ENCODE measurements at places on chromosomes 16 and 17. TPM values are rescaled to one million over a fixed set of nuclear protein-coding genes. Genes with fewer than 3 reads are reported as not detected.

GRCh38 chr17:36060816-36061215 lies 3.3 kb upstream of the CCL18 start:
- DNase-seq = no peak

DNA sequence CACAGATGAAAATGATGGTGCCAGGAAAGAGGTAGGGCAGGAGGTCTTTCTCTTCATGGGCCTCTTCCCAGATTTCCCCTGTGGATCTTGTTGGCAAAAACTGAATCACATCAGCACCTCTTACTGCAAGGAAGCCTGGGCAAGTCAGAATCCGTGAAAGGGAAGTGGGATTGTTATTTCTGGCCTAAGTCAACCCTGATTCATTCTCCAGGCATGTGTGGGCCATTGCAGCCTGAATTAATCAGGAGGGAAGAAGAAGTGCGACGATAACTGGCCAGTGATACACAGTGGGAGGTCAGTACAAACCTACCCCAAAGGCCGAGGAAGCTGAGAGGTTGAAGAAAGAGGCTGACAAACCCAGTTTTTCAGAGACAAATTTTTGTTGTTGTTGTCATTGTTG lies 17.9 kb upstream of the NSMCE1 start:
- peak; percentile 49 for DNase-seq

DNA sequence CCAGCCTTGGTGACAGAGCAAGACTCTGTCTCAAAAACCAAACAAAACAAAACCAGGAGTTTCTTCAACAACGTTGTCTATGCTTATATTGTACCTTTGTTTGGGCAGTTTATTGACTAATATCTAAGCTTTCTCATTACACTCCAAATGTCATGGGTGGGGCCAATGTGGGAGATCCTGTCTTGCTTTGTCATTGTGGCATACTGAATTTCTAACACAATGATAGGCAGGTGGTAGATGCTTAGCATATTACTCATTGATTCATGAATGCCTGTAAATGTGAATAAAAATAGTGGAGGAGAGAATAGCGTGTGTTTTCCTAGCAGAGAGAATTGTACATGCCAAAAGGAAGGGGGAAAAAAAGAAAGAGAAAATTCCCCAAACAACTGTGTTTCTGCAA lies 802.5 kb upstream of the EEF2KMT start:
- DNase-seq = no peak

- DNase-seq = no peak
Measured at GRCh38 chr16:88914750-88915368, 48.4 kb upstream of the PABPN1L start.

- no peak for DNase-seq
Measured at GRCh38 chr17:36105781-36106492, 2.3 kb downstream of the CCL4 start.

DNA sequence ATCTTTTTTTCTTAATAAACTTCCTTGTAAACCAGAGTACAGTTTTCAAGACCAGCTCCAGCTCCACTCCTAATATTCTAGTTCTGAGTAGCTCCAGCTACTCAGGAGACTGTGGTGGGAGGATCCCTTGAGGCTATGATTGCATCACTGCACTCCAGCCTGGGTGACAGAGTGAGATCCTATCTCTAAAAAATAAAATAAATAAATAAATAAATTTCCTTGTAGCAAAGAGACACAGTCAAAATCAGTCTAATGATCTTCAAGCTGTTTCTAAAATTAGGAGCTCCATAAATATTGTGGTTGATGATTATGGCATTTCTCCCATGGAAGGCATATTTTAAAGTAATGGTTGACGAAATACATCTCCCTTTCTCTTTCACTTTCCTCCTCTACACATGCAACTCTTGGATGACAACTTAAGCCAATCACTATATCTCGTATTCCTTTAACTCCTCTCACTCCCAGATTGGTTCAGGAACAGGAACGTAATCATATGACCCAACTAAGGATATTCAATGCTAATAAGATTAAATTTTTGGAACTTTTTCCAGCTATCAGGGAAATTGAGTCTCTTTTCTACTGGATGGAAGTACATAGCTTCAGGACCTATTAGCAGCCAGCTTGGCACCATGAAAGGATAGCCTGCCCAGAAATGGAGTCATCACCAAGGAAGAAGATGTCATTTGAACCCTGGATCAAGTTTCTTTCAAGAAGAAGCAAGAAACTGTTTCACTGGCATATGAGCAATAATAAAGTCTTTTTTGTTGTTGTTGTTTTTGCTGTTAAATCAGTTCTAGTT lies 42.1 kb upstream of the TAOK1 start:
- peak; percentile 11 for DNase-seq

- DNase-seq = no peak
Measured at GRCh38 chr16:79278506-79278905, 322.0 kb downstream of the MAF start.

GRCh38 chr17:6304894-6305612 lies 129.9 kb downstream of the AIPL1 start:
- no peak for DNase-seq

DNA sequence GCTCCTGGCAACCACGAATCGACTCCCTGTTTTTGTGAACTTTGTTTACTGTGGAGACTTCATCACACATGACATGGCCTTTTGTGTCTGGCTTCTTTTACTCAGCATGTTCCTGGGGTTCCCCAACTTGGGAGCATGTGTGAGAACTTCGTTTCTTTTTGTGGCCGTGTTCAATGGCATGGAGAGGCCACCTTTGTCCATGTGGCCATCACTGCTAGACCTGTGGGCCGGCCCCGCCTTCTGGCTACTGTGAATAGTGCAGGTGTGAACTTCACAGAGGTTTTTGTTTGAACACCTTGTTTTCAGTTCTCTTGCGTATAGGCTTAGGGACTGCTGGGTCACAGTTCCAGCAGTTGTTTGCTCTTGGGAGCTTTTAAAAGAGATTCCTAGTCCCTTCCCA lies 5.7 kb upstream of the SLC38A8 start:
- no peak for DNase-seq

GRCh38 chr17:67171560-67171959 lies 73.4 kb downstream of the HELZ start:
- no peak for DNase-seq

DNA sequence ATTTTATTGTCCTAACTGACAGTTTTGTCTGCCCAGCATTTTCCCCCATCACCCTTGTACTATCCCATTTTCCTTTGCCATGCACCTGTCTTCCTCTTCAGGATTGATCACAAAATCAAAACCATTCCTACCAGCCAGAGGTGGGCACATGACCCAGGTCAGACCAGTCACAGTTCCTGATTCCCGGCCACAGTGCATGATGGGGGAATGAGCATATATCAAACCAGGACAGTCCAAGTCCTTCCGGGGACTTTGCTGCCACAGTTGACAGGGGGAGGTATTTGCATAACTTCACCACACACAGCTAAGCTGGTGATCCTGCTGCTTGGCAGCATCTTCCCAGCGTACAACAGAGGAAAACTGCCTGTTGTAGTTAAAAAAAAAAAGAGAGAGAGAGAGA lies 493.9 kb downstream of the WWOX start:
- no peak for DNase-seq

- no peak for DNase-seq
Measured at GRCh38 chr16:8645831-8646230, 24.3 kb downstream of the METTL22 start.

- peak; percentile 65 for DNase-seq
Measured at GRCh38 chr16:69830534-69831211, 68.5 kb downstream of the WWP2 start.

- no peak for DNase-seq
Measured at GRCh38 chr16:50747207-50747956, 5.5 kb downstream of the CYLD start.

DNA sequence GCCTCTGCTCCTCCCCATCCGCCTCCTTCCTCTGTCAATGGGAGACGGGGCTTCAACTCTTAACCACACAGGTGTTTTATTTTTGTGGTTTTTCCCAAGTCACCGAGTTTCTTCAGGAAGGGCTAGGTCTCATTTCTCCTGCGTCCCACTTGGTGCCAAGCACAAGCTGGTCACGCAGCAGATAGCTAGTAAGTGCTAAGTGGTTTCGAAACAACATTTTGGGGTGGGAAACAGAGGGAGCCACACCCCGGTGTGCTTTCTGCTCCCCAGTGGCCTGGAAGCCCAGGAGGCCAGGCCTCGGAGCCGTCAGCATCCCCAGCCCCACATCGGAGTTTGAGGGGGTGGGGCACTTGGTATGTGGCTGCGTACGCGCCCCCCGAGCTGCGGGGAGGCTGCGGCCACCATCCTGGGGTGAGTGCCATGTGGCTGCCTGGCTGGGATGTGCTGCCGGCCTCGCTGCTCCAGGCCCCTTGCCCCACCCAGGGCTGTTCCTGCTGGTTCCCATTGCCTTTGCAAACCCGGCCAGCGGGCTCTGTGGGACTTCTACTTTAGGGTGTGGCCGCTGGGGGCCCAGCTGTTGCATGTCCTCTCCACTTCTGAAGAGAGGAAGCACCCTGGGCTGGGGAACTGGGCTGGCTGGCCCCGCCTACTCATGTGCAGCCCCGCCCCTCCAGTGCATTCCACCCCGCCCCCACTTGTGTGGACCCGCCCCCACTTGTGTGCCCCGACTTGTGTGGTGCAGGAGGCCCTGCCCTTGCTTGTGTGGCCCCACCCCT lies 55.6 kb downstream of the BAIAP2 start:
- DNase-seq = peak; percentile 26

GRCh38 chr17:48483471-48484131 lies 47.2 kb downstream of the HOXB1 start:
- DNase-seq = peak; percentile 89

- DNase-seq = no peak
Measured at GRCh38 chr17:37190493-37190892, 185.3 kb upstream of the C17orf78 start.

DNA sequence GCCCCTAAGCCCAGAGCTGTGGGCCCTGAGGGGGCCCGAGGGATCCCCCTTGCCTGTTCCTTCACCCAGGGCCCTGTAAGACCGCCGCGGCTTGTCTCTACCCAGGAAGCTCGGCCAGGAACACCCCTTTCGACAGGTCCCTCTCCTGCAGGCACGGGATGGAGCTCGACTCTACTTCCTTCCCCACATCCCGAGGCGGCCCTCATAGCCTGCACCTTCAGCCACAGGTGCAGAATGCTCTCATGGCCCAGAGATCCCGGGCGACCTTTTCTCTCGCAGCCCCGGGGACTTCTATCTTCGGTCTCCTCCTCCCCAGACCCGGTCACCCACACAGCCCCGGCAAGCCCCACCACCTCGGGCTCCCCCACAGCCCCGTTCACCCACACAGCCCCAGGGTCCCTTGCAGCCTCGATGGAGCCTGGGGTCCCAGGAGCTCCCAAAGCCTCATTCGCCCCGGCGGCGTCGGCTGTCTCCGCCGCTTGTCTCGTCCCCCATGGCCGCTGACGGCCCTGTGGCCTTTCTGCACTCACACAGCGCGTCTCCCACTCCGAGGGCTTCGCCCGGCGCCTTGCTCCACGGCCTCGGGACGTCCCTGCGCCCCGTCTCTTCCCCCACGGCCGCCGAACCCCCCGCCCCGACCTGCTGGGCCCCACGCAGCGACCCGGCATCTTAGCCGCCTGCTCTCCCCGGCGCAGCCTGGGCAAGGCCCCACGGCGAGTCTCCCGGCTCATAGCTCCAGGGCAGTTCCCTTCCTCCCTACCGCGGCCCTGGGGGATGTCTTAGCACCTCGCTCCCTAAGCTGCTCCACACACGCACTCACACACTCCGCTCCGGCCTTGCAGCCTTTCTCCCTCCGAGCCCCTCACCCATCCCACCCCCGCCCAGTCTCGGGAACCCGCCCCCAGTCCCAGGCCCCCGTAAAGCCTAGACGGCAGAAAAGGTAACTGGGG lies 650 bp downstream of the KIAA0753 start:
- no peak for DNase-seq

DNA sequence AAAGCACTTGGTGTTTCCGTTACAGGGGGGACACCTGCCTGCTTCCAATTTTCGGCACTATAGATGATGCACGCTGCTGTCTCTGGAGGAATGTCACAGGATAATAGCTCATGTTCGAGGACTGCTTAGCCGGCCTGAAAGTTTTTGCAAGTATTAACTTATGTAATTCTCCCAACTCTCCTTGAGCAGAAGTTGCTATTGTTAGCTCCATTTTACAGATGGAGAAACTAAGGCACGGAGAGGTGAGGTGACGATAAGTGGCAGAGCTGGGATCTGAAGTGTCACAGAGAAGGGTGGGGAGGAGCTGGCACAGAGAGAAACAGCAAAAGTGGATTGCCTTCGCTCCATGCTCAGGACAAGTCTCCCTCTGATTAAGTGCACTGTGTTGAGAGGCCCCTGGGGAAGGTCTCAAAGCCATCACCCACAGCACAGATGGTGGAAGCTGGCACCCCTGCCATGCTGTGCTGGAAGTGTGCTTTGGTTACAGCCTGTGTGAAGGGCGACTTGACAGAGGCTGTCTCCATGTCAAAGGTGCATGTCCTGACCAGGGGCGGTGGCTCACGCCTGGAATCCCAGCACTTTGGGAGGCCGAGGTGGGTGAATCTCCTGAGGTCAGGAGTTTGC lies 40.8 kb upstream of the MEAK7 start:
- no peak for DNase-seq

DNA sequence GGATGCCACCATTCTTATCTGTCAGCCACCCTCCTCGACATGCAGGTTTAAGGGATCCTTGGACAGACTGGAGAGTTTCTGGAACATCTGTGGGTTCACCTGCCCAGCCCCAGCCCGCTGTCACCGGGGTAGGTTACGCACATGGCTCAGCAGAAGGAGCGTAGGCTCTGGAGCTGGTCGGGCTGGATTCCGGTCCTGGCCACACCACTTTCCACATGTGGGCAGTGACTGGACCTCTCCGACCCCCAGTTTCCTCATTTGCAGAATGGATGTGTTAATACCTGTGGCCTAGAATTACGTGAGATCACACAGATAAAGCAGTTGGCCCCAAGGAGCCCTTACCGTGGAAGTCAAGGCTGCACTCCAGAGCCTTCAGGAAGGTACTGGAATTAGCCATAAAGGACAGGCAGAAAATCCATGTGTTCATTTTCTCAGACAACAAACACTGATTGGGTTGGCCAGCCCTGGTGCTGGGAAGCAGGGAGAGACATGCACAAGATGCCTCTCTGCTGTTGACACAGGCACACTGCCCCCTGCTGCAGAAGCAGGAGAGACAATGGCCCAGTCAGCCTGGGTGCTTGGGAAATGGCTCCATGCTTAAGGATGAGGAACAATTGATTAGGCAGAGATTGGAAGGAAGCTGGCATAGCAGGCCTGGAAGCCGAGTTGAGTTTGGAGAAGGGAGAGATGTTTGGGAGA lies 58.8 kb downstream of the SF3B3 start:
- no peak for DNase-seq

KRTAP9-2 gene
- not detected for total RNA-seq

GH2 gene
- 4.1 TPM for total RNA-seq

MARVELD3 gene
- total RNA-seq = 4.1 TPM

ZACN gene
- total RNA-seq = 1.7 TPM

SETD1A gene
- total RNA-seq = 1.2 TPM

GDPD3 gene
- total RNA-seq = not detected

GP1BA gene
- 0.72 TPM for total RNA-seq

CCDC47 gene
- total RNA-seq = 58.5 TPM

PPP1R27 gene
- 4.1 TPM for total RNA-seq

TBC1D3E gene
- total RNA-seq = not detected

SLFN14 gene
- total RNA-seq = 4.8 TPM

MRPL12 gene
- total RNA-seq = not detected

GNGT2 gene
- not detected for total RNA-seq

NOXO1 gene
- not detected for total RNA-seq

AIPL1 gene
- total RNA-seq = 2.2 TPM

LDHD gene
- total RNA-seq = 0.48 TPM

KRT17 gene
- total RNA-seq = 762 TPM

RBL2 gene
- total RNA-seq = 83.1 TPM
